ENCODE measurements at places on chromosomes 16 and 17. TPM values are rescaled to one million over a fixed set of nuclear protein-coding genes. Genes with fewer than 3 reads are reported as not detected.

- H3K36me3 ChIP-seq: no peaks in the 10 kb centered on the region
- no peak for DNase-seq
- peaks cover 16% of the 10 kb centered on the region for H3K27me3 ChIP-seq
- H3K4me3 ChIP-seq: no peak overlapping the region
- peaks cover 16% of the 10 kb centered on the region for H3K4me1 ChIP-seq
Measured at GRCh38 chr17:42075789-42076188, 22.5 kb downstream of the ZNF385C start.

DNA sequence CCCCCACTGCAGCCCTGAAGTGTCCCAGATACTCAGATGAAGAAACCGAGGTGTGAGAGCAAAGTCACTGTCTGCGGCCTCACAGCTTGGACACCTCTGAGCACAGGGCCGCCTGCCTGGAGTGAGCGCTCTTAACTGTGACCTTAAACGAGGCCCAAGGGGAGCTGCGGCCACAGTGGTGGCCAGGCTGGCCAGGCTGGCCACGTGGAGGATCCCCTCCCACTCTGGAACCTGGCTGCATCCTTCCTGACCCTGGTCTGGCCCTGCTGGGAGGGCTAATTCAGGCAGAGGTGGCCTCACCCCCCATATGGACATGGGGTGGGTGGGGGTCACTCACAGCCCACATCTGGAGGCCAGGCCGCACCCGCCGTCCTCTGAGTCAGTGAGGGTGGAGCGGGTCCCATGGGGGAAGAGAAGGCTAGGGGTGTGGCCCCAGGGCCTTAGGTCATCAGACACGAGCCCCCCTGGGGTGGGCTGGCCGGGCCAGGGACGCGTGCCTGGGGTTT is 6.6 kb downstream of the VASN start:
- peaks cover 34% of the 10 kb centered on the region for H3K36me3 ChIP-seq
- no peak overlapping the region for H3K4me3 ChIP-seq
- no peak for DNase-seq
- no peak overlapping the region for H3K27ac ChIP-seq
- no peaks in the 10 kb centered on the region for H3K27me3 ChIP-seq
- H3K4me1 ChIP-seq: peaks cover 9% of the 10 kb centered on the region

GRCh38 chr16:81720973-81721906 is 57.9 kb upstream of the PLCG2 start:
- no peaks in the 10 kb centered on the region for H3K36me3 ChIP-seq
- H3K4me1 ChIP-seq: peaks cover 46% of the 10 kb centered on the region
- no peak for DNase-seq
- no peak overlapping the region for H3K27ac ChIP-seq
- H3K27me3 ChIP-seq: no peaks in the 10 kb centered on the region
- H3K4me3 ChIP-seq: no peak overlapping the region

Gene MYADML2
- polyA plus RNA-seq: not detected

DNA sequence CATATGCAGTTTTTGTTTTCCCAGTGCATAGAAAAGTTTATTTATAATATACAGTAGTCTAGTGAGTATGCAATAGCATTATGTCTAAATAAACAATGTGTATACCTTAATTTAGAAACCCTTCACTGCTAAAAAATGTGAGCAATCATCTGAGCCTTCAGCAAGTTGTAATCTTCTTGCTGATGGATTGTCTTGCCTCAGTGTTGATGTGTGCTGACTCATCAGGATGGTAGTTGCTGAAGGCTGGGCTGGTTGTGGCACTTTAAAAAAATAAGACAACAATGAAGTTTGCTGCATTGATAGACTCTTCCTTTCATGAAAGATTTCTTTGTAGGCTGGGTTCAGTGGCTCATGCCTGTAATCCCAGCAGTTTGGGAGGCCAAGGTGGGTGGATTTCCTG is 13.9 kb upstream of the CAPNS2 start:
- no peaks in the 10 kb centered on the region for H3K27me3 ChIP-seq
- no peak overlapping the region for H3K27ac ChIP-seq
- H3K4me3 ChIP-seq: no peak overlapping the region
- DNase-seq: no peak

DNA sequence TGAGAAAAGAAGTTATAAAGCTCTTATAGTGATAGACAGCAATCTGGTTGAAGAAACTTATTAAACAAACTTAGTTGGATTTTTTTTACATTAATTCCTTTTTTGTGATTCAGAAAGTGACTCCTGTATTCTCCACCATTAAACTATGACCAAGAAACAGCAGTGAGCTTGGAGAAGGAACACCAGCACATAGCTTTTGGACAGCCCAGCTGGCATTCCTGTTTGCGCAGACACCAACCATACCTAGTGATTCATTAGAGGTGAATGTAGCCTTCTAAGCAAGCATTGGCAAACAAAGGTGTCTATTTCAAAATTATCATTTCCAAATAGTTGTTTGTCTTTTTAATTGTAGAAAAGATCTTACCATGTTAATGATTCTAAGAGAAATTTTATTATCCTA is 94.4 kb downstream of the STXBP4 start:
- no peak for DNase-seq
- no peaks in the 10 kb centered on the region for H3K36me3 ChIP-seq
- no peaks in the 10 kb centered on the region for H3K4me1 ChIP-seq
- H3K4me3 ChIP-seq: no peak overlapping the region
- no peak overlapping the region for H3K27ac ChIP-seq
- H3K27me3 ChIP-seq: no peaks in the 10 kb centered on the region

DNA sequence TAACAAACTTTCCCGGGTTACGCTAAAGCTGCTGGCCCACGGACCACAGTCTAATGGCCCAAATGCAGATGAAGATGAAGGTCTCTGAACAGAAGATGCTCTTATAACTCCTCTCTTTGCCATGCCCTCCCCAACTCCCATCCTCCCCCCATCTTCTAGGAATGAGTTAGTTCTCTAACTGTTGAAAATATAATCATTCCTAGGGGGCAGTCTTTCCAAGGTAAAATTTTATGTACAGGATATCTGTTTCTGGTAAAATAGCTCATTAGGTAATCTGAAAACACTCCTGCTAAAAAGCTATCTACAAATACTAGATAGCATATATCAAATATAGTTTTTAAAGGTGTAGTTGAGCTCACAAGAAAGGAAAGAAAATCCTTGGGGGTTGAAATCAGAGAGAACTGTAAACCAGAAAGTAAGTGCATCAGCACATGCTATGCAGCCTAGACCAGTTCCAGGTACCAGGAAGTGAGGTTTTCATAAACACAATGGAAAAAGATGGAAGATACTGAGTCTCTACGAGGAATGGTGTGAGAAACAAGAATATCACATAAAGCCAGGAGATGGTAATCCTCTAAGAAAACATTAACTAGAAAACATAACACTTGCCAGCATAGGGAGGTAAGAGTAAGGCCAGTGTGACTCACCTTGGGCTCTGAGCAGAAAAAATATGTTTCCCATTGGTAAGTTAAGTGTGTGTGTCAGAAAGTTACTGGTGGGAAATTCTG is 38.1 kb downstream of the CMC2 start:
- no peak for DNase-seq
- no peaks in the 10 kb centered on the region for H3K27me3 ChIP-seq
- H3K4me1 ChIP-seq: no peaks in the 10 kb centered on the region
- no peak overlapping the region for H3K4me3 ChIP-seq
- H3K36me3 ChIP-seq: no peaks in the 10 kb centered on the region

GRCh38 chr17:80507965-80508364 is 31.6 kb upstream of the NPTX1 start:
- no peak overlapping the region for H3K27ac ChIP-seq
- DNase-seq: no peak
- no peaks in the 10 kb centered on the region for H3K4me1 ChIP-seq
- no peaks in the 10 kb centered on the region for H3K27me3 ChIP-seq
- no peak overlapping the region for H3K4me3 ChIP-seq
- H3K36me3 ChIP-seq: no peaks in the 10 kb centered on the region

GRCh38 chr17:52255347-52255746 is 96.8 kb upstream of the CA10 start:
- no peak overlapping the region for H3K4me3 ChIP-seq
- H3K4me1 ChIP-seq: no peaks in the 10 kb centered on the region
- H3K36me3 ChIP-seq: no peaks in the 10 kb centered on the region

Gene CACNG4
- not detected for polyA plus RNA-seq

DNA sequence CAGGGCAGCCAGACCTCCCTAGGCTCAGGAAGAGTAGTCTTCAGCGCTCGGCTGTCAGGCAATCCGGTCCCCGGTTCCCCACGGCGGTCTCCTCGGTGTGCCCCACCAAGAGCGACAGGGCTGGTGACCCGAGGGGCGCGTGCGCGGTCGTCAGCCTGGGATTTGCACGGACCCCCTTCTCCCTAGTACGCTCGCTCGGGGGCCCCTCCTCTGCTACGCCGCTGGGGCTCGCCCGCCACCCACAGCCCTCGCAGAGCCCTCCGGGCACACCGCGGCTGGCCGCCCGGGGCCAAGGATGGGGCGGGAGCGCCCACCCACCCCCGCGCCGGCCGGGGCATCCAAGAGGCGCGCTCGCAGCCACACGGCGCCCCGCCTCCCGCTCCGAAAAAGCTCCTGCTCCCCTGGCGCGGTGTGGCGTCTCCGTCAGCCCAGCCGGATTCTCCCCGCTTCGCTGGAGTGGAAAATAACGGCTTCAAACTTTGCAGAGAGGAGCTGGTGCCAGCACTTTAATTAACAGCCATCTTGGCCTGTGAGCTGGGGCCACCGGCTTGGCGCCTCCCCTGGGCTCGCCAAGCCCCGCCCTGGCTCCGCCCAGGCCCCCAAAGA is 2.1 kb upstream of the C1QL1 start:
- H3K27me3 ChIP-seq: peaks cover 52% of the 10 kb centered on the region
- H3K4me3 ChIP-seq: peak overlapping the region; percentile 4
- no peak for DNase-seq
- no peaks in the 10 kb centered on the region for H3K36me3 ChIP-seq
- H3K4me1 ChIP-seq: peaks cover 44% of the 10 kb centered on the region

Gene ZPBP2
- polyA plus RNA-seq: 0.22 TPM

GRCh38 chr17:82789051-82789592 is 37.3 kb downstream of the TBCD start:
- no peak overlapping the region for H3K27ac ChIP-seq
- peaks cover 27% of the 10 kb centered on the region for H3K36me3 ChIP-seq
- no peaks in the 10 kb centered on the region for H3K27me3 ChIP-seq
- no peak overlapping the region for H3K4me3 ChIP-seq
- peaks cover 6% of the 10 kb centered on the region for H3K4me1 ChIP-seq

DNA sequence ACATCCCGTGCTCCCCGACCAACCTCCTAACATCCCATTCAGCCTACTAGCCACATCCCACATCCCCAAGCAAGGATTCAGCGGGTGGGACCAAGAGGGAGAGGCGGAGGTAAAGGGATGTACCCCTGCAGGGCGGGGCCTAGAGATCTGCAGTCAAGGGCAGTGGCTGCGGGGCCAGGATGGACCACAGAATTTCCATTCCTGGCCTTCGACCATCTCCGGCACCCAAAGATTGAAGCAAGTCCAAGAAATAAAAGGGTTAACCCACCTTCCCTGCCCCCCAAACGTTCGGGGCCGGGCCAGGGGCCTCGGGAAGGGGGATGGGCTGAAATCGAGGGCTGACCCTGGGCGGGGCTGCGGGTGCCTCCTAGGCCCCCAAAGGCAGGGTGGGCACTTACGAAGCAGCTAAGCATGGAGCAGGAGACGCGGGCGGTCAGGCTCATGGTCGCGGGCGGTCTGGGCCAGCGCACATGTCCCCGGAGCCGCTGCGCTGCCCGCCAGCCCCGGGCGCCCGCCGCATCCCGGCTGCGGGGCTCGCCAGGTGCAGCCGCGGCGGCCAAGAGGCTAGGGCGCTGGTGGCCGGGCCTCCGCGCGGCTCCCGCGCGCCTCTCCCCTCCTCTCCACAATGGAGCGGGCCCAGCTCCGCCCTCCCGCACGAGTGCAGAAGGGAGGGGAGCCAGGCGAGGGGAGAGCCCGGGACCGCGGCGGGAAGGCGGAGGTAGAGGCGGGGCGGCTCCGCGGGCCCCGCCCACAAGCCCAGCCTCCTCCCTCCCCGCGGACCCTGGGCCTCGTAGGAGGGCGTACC is at the start of gene MTMR4:
MTMR4 (minus strand) TSS at position 674 of the 805 bp plus-strand sequence; CDS start at position 443, 231 bp downstream.
- H3K36me3 ChIP-seq: peaks cover 40% of the 10 kb centered on the region
- peak; percentile 94 for DNase-seq
- peak within 1 kb of the TSS; percentile 96 for H3K27ac ChIP-seq
- peak within 1 kb of the TSS; percentile 74 for H3K4me3 ChIP-seq
- no peaks in the 10 kb centered on the region for H3K27me3 ChIP-seq

DNA sequence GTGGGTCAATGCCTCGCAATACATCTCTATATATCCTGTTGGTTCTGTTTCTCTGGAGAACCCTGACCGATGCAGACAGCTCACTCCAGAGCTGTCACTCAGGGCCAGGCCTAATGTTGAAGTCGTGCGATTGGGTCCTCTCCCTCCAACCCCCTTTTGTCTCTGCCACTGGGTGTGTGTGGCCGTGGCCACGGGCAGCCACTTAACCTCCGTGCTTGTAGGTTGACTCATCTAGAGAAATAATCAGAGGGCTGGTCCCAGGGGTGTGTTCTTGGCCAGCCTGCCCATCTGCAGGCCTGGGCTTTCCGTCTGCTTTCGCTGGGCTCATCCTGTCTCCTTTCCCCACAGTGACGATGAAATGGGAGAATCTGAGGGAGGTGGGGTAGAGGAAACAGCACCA is 7.4 kb downstream of the ADAD2 start:
- H3K4me1 ChIP-seq: peaks cover 5% of the 10 kb centered on the region
- DNase-seq: no peak
- H3K36me3 ChIP-seq: no peaks in the 10 kb centered on the region
- H3K27me3 ChIP-seq: peaks cover 31% of the 10 kb centered on the region
- H3K4me3 ChIP-seq: no peak overlapping the region

Gene DNAI2
- 0.35 TPM for polyA plus RNA-seq

DNA sequence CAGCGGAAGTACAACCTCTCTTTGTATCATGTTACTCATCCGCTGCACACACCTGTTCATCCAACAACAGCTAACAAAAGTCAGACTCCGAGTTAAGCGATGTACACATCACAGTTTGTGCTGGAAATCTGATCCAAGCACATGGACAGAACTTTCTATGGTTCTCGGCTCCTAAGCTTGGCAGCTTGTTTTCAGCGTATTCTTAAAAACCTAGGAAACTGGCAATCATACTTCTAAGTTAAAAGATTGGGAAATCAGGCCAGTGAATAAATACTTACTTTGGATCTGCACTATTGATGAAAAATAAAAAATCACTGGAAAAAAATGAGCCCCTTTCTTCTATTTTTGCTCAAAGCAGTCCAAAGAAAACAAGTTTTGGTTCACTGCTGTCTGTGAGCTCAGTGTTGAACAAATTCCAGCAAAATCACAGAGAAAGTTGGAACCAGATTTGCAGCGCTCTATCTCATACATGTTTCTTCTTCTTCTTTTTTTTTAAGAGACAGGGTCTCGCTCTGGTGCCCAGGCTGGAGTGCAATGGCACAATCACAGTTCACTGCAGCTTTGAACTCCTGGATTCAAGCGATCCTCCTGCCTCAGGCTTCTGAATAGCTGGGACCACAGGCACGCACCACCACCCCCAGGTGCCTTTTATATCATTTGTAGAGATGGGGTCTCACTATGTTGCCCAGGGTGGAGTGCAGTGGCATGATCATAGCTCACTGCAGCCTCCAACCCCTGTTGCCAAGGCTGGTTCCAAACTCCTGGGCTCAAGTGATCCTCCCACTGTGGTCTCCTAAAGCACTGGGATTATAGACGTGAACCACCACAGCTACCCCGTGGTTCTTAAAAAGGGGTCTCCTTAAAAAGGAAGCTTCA is 71.6 kb upstream of the CREBBP start:
- no peak overlapping the region for H3K27ac ChIP-seq
- H3K36me3 ChIP-seq: no peaks in the 10 kb centered on the region
- H3K4me3 ChIP-seq: no peak overlapping the region
- no peak for DNase-seq
- H3K4me1 ChIP-seq: peaks cover 3% of the 10 kb centered on the region
